ENCODE measurements at places on chromosomes 16 and 17.

GRCh38 chr17:5618476-5618875 lies 34.2 kb upstream of the NLRP1 start:
- no peak for DNase-seq

DNA sequence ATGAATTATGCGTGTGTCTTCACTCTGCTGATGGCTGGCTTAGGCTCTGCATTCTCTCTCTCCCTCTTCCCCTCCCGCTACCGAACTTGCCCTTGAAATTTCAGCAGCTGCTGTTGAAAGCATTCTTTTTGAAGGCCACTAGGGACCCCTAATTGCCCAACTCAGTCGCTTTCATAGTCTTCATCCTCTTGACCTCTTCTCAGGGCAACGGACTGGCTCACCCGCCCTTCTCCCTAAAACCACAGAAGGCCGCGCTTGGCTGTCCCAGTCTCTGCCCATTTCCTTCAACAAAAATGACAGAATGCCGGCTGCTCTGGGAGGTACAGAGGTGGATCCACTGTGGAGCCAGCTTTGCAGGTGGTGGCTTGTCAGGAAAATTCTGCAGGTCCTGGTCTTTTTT lies 21.0 kb upstream of the FMNL1 start:
- DNase-seq, result no peak

GRCh38 chr17:64036198-64036922 lies 15.9 kb upstream of the ICAM2 start:
- no peak for DNase-seq

DNA sequence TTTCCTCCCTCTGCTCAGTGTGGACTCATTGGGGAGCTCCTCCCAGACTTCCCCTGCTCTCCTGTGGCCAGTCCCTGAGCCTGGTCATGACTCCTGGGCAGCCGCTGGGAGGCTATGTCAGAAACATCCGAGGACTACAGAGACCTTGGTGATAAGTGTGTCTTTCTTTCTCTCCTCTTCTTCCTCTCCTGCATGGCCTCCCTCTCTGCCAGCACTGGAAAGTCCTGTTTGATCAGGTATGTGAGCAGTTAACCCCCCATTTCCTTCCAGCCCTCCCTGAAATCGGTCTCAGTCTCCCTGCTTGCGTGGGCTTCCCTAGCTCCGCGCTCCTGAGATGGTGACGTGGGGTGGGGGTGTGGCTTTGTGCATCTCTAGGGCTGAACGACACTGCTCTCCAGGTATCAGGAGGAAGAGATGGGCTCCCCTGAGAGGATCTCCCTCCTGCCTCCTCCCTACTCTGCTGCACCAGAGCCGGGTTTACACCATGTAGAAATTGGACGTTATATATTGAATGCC lies 2.1 kb downstream of the RHBDL3 start:
- no peak for DNase-seq

GRCh38 chr17:27550974-27551505 lies 79.9 kb upstream of the LGALS9 start:
- no peak for DNase-seq

GRCh38 chr16:84053237-84053636 lies 10.6 kb upstream of the SLC38A8 start:
- DNase-seq, result no peak

GRCh38 chr16:66020046-66020445 lies 346.4 kb upstream of the CDH5 start:
- no peak for DNase-seq

GRCh38 chr16:1809281-1809801 lies 15.8 kb upstream of the IGFALS start:
- no peak for DNase-seq

DNA sequence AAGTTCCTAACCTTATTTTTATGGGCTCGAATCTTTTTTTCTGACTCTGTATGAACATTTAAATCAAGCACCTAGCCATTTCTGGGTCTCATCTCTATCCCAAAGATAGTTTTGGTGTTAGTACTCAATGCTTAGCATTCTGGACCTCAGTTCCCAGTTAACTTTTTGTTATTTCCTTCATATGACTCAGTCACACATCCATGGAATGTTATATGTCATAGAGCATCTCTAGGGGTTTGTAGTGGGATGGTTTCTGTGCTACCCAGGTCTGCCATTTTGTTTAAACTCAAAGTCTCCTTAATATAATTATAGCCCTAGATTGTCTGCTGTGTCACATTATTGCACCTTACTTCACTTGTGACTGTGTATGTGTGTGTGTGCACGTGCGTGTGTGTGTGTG lies 90.1 kb downstream of the EFCAB13 start:
- no peak for DNase-seq

- no peak for DNase-seq
Observed at GRCh38 chr17:82396601-82397435, 21.3 kb upstream of the HEXD start.

- no peak for DNase-seq
Observed at GRCh38 chr16:19542138-19542821, 13.2 kb upstream of the VPS35L start.

GRCh38 chr16:89013111-89013510 lies 36.1 kb upstream of the CBFA2T3 start:
- no peak for DNase-seq

- DNase-seq, result no peak
Observed at GRCh38 chr17:40411821-40412220, 5.9 kb downstream of the TOP2A start.

- DNase-seq, result no peak
Observed at GRCh38 chr17:69954241-69954925, 120.6 kb upstream of the KCNJ16 start.

DNA sequence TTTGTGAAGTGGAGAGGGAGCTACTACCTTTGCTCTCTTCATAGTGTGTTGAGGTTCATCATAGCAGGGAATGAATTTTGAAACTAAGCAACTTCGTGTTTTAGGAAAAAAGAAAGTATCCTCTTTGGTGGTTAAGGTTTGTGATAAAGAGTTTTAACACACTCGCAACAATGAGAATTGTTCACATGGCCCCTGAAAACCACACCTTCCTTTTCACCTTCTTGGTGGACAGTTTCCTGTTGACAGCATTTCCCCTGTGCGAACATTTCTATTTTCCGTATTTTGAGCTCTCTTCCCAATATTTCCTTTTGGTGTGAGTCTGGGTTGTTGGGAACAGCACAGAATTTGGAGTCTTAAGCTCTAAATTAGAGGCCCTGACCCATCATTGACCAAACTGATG lies 3.8 kb downstream of the OR4D2 start:
- DNase-seq, result no peak

DNA sequence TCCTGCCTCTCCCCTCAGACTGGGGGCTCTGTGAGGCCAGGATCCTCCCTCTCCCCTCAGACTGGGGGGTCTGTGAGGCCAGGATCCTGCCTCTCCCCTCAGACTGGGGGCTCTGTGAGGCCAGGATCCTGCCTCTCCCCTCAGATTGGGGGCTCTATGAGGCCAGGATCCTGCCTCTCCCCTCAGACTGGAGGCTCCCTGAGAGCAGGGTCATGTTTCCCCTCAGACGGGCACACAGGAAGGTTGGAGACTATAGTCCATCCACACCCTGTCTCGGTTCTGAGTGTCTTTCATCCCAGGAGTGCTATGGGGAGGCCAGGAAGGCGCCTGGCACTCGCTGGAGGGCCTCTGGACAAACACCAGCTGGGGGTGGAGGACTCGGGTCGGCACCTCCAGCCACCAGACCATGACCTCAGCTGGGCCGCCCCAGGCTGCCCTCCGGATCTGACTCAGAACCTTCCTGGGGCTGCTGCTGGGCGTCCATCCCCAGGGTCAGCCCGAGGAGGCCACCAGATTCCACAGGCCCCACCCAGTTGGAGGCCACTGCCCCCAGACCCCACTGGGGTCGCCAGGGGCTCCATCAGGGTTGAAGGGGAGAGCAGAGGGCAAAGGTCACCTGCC lies 21.9 kb upstream of the DLX4 start:
- no peak for DNase-seq

DNA sequence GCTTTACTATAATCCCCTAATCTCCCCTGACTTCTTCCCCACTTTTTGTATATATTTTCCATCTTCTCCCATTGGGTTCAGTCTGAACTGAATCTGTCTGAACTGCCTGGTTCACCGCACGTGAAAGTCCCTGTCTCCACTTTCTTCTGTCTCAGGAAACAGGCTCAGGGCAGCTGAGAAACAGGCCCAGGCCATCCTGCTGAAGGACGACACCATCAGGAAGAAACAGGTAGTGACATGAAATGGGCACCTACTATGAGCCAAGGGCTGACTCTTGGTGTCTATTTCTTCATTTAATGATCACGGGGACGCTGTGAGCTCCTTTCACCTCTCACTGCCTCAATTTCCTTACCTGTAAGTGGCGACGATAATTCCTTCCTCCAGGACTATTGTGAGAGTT lies 90.5 kb upstream of the HSBP1 start:
- no peak for DNase-seq

DNA sequence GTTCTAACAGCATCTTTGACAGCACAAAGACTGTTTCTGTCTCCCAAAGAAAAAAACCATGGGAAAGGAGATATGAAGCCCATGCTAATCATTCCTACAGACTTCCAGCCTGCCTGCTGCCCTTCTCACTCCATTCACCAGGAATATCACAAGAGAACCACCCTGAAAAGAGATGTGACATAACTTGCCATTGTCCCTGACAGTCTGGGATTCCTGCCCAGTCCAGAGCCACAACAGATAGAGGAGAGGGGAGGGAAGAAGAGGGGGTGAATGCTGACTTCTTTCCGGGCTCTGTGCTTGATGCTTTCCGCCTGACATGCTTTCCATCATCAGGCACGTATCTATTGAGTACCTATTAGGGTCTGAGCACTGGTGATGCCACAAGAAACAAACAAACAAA lies 31.6 kb upstream of the ASIC2 start:
- DNase-seq, result no peak

DNA sequence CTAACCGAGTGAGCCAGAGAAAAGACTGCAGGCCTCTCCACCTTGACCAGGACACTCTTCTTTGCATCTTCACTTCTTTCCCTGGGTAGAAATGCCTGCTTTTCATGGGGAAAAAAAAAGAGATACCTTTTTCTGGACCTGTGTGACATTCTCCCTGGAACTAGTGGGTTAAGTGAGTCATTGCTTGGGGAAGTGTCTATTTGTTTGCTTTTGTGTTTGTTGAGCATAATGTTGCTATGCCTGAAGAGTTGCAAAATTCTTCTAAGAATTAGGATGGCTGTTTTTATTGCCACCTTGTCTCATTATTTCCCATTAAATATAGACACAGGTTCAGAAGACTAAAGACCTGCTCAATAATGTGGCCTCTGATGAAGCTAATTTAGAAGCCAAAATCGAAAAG lies 18.8 kb downstream of the CLUAP1 start:
- no peak for DNase-seq

- DNase-seq, result no peak
Observed at GRCh38 chr16:59591480-59591879, 857.4 kb upstream of the GOT2 start.

GRCh38 chr17:17843096-17843495 lies 6.3 kb upstream of the SREBF1 start:
- no peak for DNase-seq

GRCh38 chr16:51151961-51152663 lies 1.0 kb upstream of the SALL1 start:
- no peak for DNase-seq

GRCh38 chr17:58593123-58593522 lies 78.7 kb upstream of the MTMR4 start:
- DNase-seq, result no peak

DNA sequence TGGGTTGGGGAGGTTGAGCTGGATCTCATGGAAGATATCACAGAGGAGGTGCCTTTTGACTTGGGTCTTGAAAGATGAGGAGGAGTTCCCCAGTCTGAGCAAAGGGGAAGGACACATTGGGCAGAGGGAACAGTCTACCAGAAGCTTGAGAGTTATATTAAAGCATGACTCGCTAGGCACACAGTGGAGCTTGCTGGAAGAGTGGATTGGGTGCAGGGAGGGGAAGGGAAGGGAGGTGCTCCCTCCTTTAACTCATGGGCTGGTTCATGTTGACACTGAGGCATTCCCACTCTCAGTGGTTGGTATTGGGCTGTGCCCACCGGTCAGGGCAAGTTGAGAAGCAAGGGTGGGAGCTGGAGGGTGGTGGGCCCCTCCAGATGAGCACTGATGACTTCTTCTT lies 5.9 kb downstream of the TMEM98 start:
- DNase-seq, result no peak

GRCh38 chr16:55444754-55445485 lies 34.1 kb upstream of the MMP2 start:
- DNase-seq, result no peak
